HCT116 (cell line): ENCODE measurements at places on chromosomes 5 and 9.

GRCh38 chr5:41968153-41968723, 43.2 kb downstream of the FBXO4 start:
- no peak for DNase-seq

- DNase-seq, result peak; percentile 72
- no peak overlapping the region for H3K4me3 ChIP-seq
- H3K27ac ChIP-seq, result no peak overlapping the region
- H3K4me1 ChIP-seq, result peaks cover 8% of the 10 kb centered on the region
- H3K27me3 ChIP-seq, result no peaks in the 10 kb centered on the region
- H3K36me3 ChIP-seq, result no peaks in the 10 kb centered on the region; the same call in 1 of the 2 replicates
Observed at GRCh38 chr9:137286975-137287383, 9.5 kb downstream of the TOR4A start.

- no peak overlapping the region for H3K4me3 ChIP-seq
- no peak for DNase-seq
- no peaks in the 10 kb centered on the region for H3K27me3 ChIP-seq
- H3K4me1 ChIP-seq, result peaks cover 41% of the 10 kb centered on the region
Observed at GRCh38 chr9:124792257-124793014, 15.5 kb downstream of the OLFML2A start.

- no peak overlapping the region for H3K4me3 ChIP-seq
- DNase-seq, result no peak
- H3K27ac ChIP-seq, result no peak overlapping the region
- H3K27me3 ChIP-seq, result no peaks in the 10 kb centered on the region
Observed at GRCh38 chr5:160802592-160802991, 49.4 kb downstream of the ATP10B start.

- no peaks in the 10 kb centered on the region for H3K27me3 ChIP-seq
- H3K36me3 ChIP-seq, result no peaks in the 10 kb centered on the region
- peaks cover 2% of the 10 kb centered on the region; the same call in 1 of the 2 replicates for H3K4me1 ChIP-seq
- H3K4me3 ChIP-seq, result peak overlapping the region; percentile 84
- no peak for DNase-seq
- peak overlapping the region; percentile 65 for H3K27ac ChIP-seq
Observed at GRCh38 chr9:113220467-113221002, 542 bp downstream of the FKBP15 start.

DNA sequence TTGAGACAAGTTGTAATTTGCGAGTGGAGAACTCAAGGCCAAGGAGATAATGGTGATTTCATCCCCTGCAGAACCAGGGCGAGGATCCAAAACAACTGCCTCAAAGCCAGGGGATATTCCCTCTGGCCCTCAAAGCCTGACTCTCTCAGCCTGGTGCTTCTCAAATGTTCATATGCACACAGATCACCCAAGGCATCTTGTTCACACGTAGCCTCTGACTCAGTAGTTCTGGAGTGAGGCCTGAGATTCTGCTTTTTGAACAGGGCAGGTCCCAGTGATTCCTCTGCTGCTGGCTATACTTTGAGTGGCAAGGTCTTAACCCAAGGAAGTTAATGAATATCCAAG, 30.2 kb upstream of the WWC1 start:
- no peaks in the 10 kb centered on the region for H3K36me3 ChIP-seq
- H3K4me1 ChIP-seq, result no peaks in the 10 kb centered on the region
- no peak overlapping the region for H3K27ac ChIP-seq
- H3K4me3 ChIP-seq, result no peak overlapping the region
- no peak for DNase-seq
- H3K27me3 ChIP-seq, result no peaks in the 10 kb centered on the region

DNA sequence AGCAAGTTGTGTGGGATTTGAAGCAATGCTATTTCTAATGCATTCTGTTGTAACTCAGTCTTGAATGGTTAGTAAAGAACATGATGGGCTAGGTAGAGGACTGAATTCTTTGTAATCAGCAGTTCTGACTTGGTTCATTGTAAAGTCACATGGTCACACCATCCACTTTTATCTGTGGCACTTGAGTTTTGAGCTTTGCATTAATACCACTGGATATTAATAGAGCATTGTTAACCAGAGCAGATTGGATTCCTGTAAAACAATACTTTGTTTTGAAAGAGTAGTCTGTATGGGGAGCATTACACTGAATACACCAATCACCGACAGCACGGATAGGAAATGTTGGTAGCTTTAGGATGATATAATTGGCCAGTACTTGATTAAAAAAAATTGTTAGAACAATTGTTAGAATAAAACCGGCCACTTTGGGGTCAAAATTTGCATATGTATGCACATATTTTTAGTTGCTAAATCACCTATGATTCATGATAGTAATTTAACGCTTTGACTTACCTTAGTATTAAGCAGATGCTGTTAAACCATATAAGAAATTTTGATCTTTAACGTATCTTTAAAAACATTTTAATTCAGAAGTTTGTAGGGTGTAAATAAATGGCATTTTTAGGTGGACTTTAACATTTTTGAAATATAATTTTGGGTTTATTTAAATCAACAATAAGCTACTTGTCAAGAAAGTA, 17.4 kb downstream of the SLC12A2 start:
- no peaks in the 10 kb centered on the region for H3K27me3 ChIP-seq
- no peaks in the 10 kb centered on the region for H3K36me3 ChIP-seq
- no peaks in the 10 kb centered on the region for H3K4me1 ChIP-seq
- no peak overlapping the region for H3K27ac ChIP-seq
- DNase-seq, result no peak

GRCh38 chr5:96090215-96090614, 128.6 kb upstream of the ELL2 start:
- no peak overlapping the region for H3K4me3 ChIP-seq
- DNase-seq, result no peak
- H3K36me3 ChIP-seq, result no peaks in the 10 kb centered on the region
- no peaks in the 10 kb centered on the region for H3K27me3 ChIP-seq
- H3K4me1 ChIP-seq, result peaks cover 5% of the 10 kb centered on the region; the same call in 1 of the 2 replicates
- no peak overlapping the region for H3K27ac ChIP-seq

GRCh38 chr5:179796877-179797608, 3.3 kb downstream of the LTC4S start:
- no peaks in the 10 kb centered on the region for H3K27me3 ChIP-seq
- peaks cover 20% of the 10 kb centered on the region; the same call in 1 of the 2 replicates for H3K36me3 ChIP-seq
- no peak for DNase-seq
- peak overlapping the region; percentile 65 for H3K4me3 ChIP-seq
- H3K27ac ChIP-seq, result peak overlapping the region; percentile 99

GRCh38 chr9:40909821-40910220, 218.7 kb downstream of the FOXD4L6 start:
- H3K27ac ChIP-seq, result no peak overlapping the region
- no peak for DNase-seq
- peaks cover 29% of the 10 kb centered on the region; the same call in 1 of the 2 replicates for H3K27me3 ChIP-seq
- no peaks in the 10 kb centered on the region for H3K36me3 ChIP-seq
- no peak overlapping the region for H3K4me3 ChIP-seq
- H3K4me1 ChIP-seq, result no peaks in the 10 kb centered on the region

- no peaks in the 10 kb centered on the region for H3K36me3 ChIP-seq
- DNase-seq, result no peak
- H3K4me1 ChIP-seq, result no peaks in the 10 kb centered on the region
- H3K27ac ChIP-seq, result no peak overlapping the region
Observed at GRCh38 chr5:141345327-141345726, 1.7 kb downstream of the PCDHGA3 start.

- H3K27me3 ChIP-seq, result no peaks in the 10 kb centered on the region
- DNase-seq, result no peak
- H3K4me3 ChIP-seq, result no peak overlapping the region
- H3K27ac ChIP-seq, result no peak overlapping the region
Observed at GRCh38 chr9:131092548-131093440, 3.5 kb upstream of the AIF1L start.

GRCh38 chr9:130298662-130299279, 33.2 kb downstream of the HMCN2 start:
- H3K4me3 ChIP-seq, result no peak overlapping the region
- no peaks in the 10 kb centered on the region for H3K4me1 ChIP-seq
- no peak for DNase-seq
- no peaks in the 10 kb centered on the region for H3K36me3 ChIP-seq
- no peak overlapping the region for H3K27ac ChIP-seq
- H3K27me3 ChIP-seq, result peaks cover 47% of the 10 kb centered on the region; the same call in 1 of the 2 replicates

DNA sequence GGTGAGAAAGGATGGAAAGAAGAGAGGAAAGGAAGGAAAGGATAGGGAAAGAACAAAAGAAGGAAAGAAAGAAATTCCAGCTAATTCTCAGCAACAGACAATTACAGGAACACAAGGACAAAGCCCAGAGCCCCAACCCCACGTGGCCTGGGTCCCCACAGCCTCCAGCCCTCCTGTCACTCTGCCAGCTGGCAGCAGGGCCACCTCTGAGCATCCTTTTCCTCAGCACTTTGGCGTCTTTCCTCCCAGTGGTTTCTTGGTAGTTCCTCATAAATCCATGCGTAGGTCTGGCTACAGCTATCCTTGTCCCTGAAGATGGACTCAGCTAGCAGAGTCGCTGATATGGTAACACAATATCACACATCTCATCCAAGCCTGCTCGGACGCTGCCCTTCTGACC, 28.3 kb downstream of the ADAMTS2 start:
- DNase-seq, result no peak
- H3K27ac ChIP-seq, result no peak overlapping the region
- H3K4me1 ChIP-seq, result no peaks in the 10 kb centered on the region
- no peaks in the 10 kb centered on the region for H3K27me3 ChIP-seq
- no peak overlapping the region for H3K4me3 ChIP-seq

DNA sequence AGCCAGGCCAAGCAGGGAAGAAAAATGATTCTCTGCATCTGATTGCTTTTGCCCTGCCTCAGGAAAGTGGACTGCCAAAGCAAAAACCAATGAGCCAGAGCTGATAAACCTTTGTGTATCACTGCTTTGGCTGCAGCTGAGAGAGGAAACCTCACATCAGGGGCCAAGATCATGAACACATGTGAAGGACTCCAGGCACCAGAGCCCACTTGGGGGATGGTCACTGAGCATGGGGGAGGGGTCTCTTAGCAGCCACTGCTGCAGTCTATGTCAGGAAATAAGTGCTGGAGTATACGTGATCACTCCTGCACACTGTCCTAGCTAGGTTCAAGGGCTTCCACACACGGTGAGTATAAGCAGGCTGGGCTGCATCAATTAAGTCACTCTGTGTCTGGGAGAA, 229.9 kb downstream of the SPOCK1 start:
- DNase-seq, result no peak
- H3K27ac ChIP-seq, result no peak overlapping the region
- H3K4me3 ChIP-seq, result no peak overlapping the region
- no peaks in the 10 kb centered on the region for H3K4me1 ChIP-seq
- no peaks in the 10 kb centered on the region for H3K36me3 ChIP-seq
- H3K27me3 ChIP-seq, result peaks cover 51% of the 10 kb centered on the region

- no peaks in the 10 kb centered on the region for H3K36me3 ChIP-seq
- no peak overlapping the region for H3K27ac ChIP-seq
- H3K27me3 ChIP-seq, result no peaks in the 10 kb centered on the region
- DNase-seq, result no peak
- H3K4me1 ChIP-seq, result peaks cover 14% of the 10 kb centered on the region
- H3K4me3 ChIP-seq, result no peak overlapping the region
Observed at GRCh38 chr9:22097707-22098106, 88.6 kb upstream of the CDKN2B start.

DNA sequence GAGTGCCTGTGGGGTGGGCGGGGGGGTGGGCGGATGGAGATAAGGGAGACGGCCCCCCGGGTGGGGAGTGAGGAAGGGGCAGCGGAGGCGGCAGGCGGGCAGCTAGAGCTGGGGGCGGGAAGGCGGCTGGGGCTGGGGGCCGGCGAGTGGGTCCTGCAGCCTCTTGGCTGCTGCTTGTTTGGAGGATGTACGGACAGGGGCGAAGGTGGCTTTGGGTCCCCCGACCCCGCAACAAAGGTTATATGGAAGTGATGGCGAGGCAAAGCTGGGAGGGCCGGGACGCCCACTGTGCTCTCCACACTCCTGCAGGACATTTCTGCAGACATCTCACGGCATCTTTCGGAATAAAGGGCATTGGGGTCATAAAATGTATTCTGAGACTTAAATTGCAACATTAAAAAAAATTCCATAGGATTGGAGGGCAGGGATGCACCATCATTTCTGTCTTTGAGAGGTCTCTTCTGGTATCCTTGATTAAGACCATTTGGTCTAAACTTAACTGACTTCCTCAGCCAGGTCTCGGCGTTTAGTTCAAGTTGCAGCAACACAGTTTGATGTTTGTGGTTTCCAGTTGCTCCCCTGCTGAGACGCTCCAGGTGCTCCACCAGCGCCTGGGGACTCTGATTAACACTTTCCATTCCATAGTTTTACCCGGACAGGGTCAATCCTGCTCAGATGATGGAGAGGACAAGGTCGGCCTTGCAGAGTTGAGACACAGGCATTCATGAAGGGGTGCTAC, 101.6 kb upstream of the SSBP2 start:
- no peaks in the 10 kb centered on the region for H3K27me3 ChIP-seq
- peaks cover 60% of the 10 kb centered on the region for H3K4me1 ChIP-seq
- peak overlapping the region; percentile 21 for H3K27ac ChIP-seq

- DNase-seq, result no peak
- H3K4me1 ChIP-seq, result no peaks in the 10 kb centered on the region
- H3K36me3 ChIP-seq, result no peaks in the 10 kb centered on the region
- H3K27me3 ChIP-seq, result no peaks in the 10 kb centered on the region
- no peak overlapping the region for H3K4me3 ChIP-seq
Observed at GRCh38 chr5:172428224-172429166, 25.8 kb downstream of the SH3PXD2B start.

- H3K4me3 ChIP-seq, result no peak overlapping the region
- H3K27me3 ChIP-seq, result no peaks in the 10 kb centered on the region
- DNase-seq, result peak; percentile 60
- H3K4me1 ChIP-seq, result 0 out of 2 replicates have a peak, but pooled peaks cover 3% of the 10 kb centered on the region
Observed at GRCh38 chr5:68460147-68460798, 244.7 kb downstream of the PIK3R1 start.
